ENCODE measurements at places on chromosomes 6 and 20.

GRCh38 chr6:6243846-6244245 is 76.6 kb downstream of the F13A1 start:
- no peak for DNase-seq

GRCh38 chr6:108115598-108116058 is 41.1 kb upstream of the OSTM1 start:
- no peak for DNase-seq

- no peak for DNase-seq
Observed at GRCh38 chr20:1676650-1677049, 19.1 kb upstream of the SIRPG start.

- no peak for DNase-seq
Observed at GRCh38 chr20:31607640-31608250, 2.7 kb downstream of the ID1 start.

Measured in CD4-positive, CD25-positive, alpha-beta regulatory T cell (primary cell).